ENCODE measurements at places on chromosomes 11 and 22.

DNA sequence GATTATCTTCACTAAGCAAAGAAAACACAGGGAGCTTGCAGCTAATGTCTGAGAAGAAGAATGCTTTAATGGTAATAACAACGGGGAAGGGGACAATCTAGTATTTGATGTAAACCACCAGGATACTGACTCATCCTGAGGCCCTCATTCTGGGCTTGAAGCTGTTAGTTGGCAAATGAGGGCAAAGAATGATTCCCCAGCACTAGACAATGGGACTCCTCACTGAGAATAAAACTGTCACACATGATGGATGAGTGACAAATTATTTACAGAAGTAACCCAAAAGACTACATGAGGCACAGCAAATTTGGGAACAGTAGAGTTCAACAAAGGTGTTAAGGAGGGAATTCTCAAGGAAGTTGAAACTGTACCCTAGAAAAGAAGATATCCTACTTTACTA, 76.3 kb downstream of the FAM168A start:
- no peak for DNase-seq

DNA sequence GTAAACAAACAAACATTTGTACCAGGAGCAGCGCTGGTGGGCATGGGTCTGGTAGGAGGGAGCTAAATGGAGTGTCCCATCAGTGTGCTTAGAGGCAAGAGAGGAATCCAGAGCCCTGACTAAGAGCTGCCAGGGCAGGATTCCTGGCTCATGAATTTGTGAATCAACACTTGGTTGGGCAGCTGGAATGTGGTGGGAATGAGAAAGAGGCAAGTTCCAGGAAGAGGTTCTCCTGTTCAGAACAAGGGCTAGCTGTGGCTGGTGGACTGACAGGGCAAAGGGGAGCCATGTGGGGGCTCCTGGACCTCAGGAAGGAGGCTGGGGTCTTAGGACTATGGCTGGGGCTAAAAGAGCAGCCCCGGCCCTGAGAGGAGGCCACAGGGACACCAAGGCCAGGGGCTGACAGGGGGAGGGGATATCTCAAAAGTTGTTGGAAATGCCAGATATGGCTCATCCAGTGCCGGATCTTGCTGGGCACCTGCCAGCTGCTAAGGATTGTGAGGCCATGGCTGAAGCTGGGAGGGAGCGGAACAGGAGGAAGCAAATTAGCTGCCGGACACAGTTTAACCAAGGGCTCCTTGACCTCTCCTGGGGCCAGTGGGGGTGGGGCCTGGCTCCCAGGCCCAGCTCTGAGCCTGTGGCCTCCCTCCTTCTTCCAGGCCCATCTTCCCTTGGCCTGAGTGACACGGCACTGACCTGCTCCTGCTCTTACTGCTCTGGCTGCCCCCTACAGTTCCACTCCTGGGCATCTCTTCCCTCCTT, 14.6 kb upstream of the P2RY6 start:
- no peak for DNase-seq

- DNase-seq: peak; percentile 28
Measured at GRCh38 chr22:32723643-32724042, 77.9 kb upstream of the TIMP3 start.

GRCh38 chr22:37631448-37632173, 7.9 kb upstream of the SH3BP1 start:
- DNase-seq: no peak

DNA sequence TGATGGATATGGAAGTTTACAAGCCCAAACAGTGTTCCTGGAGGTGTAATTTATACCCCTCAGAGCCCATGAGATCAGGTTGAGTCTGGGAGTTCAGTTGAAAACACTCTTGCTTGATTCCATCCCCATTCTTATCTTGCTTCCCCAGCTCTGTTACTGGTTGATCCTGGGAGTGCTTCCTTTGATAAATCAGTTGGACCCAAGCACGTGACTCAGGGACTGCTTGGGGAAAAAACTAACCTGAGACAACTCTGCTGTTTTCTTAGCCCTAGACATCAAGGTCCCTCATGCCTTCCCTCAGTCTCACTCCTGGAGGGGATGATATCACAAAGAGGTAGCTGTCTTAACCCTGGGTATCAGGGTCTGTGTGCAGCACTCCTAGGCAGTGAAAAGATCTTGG, 35.0 kb upstream of the SLC1A2 start:
- DNase-seq: no peak

DNA sequence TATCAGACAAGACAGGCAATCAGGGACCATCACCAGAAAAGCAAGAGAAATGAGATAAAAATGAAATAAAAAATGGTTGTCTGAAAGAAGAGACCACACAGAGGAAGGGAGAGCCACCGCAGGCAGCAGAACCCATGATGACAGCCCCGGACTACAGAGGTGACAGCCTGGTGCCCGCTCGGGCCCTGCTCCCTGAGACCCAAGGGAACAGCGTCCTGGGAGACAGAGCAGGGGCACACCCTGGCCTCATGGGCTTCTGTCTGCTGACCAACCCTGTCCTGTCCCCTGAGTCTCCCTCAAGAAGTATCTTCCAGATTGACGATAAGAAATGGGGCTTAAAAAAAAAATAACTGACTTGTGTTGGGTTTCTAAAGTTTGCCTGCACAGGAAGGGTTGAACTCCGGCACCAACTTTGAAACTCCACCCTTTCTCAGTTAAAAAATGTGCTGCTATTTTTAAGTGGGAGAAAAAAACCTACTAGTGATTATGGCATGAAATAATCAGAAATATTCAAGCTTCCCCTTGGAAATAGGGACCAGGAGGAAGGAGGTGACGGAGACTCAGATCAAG, 70.1 kb upstream of the TTLL12 start:
- DNase-seq: no peak

DNA sequence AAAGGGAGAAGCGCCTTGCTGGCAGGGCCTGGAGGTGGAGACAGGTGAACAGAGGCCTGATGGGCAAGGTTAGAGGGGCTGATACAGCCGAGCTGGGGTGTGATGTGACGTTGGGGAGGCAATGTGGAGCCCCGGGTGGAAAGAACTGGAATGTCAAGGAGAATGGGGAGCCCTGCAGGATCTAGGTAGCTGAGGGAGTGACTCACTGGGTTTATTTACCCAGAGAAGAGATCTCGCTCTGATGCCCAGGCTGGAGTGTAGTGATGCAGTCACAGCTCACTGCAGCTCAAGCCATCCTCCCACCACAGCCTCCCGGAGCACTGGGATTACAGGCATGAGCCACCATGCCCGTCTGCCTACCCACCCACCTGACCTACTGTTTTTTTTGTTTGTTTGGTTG, 1.9 kb upstream of the CYB5R3 start:
- DNase-seq: no peak

DNA sequence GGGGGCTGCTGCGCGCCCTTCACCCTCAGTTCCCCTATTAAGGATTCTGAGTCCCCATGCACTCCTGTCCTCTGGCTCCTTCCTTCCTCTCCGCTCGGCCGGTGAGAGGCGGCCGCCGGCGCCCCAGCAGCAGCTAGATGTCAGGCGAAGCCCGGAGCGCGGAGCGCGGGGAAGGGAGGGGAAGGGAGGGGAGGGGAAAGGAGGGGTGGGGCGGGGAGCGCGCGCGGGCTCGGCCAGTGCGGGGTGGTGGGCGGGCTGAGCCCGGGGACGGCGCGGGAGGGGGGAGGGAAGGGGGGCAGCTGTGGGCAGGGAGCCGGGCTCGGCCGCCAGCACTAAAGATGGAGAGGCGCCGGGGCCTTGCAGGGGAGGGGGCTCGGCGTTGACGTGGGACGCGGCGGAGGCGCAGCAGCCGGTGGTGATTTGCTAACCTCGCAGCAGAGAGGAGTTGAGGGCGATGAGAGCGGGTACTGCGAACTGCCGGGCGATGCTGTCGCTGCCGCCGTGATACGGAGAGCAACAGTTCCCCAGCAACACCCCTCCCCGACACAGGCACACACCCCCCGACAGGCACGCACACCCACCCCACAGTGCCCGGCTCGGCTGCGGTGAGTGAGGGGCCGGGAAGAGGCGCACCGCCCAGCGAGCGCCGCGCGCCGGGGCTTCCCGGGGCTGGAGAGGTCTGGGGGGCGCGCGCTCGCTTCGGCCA, at the start of gene ZBTB16:
ZBTB16 (plus strand) TSS at position 434 of the 706 bp plus-strand sequence. CDS start 3,590 bp downstream, outside the sequence.
- no peak for DNase-seq

GRCh38 chr22:48895336-48895735, 932.3 kb downstream of the BRD1 start:
- no peak for DNase-seq

DNA sequence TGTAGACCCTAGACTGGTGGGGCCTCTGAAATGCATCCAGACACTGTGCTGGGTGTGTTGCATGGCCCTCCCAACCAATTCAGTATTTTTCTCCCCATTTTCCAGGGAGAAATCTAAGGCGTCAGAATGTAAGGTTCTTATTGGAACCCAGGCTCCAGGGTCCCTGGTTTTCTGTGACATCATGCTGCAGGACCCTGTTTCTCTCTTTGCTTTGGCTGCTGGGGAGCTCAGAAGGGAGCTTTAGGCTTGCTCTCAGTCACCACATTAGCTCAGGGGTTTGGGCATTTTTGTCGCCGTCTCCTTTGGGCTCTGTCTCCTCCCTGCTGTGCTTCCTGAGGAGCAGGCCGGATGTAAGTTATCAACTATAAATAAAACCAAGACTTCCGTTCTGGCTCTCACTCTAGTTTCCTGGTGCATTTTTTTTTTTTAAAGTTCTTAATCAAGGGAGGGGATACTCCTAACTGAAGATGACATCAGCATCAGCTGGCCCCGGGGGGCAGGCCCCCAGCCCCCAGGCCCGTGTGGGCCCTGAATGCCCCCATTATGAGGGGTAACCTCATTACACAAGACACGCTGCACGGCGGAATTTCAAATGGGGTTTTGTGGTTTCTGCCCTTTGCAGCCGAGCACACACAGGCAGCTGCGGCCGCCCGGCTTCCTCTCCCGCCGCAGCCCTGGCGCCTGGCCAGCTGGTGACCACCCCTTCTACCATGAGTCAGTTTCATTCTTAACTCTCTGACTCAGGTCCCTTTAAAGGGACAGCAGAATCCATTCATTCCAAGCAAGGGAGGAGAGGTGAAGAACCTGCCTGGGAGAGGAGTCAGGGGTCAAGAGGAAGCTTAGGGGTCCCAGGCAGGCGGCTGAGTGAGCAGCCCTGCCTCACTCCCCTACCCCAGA, 3.2 kb downstream of the MYEOV start:
- DNase-seq: peak; percentile 78

DNA sequence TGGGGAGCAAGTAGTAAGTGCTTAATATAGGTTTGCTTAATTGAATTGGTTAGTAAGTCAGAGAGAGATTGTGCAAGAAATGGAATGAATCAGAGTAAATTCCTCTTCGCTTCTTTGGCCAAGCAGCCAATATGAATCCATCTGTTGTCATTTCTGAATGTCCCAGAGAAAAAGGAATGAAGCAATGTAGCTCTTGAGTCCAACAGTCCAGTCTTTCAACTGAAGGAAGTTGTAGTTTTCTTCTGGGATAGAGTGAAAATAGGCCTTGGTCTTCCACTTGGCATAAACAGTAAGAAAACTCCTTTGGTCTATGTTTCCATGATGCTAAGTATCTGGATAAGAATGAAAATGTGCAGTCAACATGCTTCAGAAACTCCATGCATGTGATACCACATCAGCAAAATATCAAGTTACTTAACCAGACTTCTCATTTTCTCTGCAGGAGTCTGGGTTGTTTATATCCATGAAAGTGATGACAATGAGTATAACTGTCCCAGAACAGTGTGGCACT, 1.8 kb upstream of the FIBIN start:
- no peak for DNase-seq

DNA sequence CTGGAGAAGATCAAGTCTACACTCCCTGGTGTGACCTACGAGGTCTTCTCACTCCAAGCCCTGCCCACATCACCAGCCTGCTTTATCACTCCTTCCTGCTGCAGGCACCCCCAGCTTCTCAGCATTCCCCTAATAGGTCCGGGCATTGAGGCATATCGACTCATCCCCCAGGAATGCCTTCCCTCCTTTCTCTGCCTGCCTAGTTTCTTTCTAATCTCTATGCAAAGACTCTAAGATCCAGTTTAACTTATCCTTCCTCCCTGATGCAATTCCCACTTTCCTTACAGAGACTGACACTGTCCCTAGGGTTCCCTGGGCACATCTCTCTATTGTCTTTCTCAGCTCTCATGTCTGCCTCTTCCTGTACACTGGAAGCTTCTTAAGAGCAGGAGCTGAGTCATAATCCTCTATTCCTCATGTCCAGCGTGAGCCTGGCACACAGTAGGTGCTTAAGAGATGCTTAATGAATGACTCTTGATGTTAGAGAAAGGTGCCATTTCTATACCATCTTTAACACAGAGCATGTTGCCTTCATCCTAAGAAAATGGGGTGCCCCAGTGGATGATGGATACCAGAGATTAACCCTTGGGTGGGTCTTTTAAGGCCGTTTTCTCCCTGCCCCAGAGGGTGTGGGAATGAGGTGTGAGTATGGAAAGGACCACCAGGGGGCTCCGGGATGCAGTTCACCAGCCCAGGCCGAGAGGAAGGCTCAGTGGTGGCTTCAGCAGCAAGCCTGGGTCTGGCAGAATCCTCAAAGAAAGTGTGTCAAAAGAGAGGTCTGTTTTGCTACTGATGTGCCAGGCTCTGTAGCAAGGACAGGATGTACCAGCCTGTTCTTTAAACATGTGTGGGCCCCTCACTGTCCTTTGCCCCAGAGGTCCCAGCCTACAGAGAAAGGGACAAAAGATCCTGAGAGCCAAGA, 34.7 kb downstream of the PARVA start:
- peak; percentile 21 for DNase-seq

DNA sequence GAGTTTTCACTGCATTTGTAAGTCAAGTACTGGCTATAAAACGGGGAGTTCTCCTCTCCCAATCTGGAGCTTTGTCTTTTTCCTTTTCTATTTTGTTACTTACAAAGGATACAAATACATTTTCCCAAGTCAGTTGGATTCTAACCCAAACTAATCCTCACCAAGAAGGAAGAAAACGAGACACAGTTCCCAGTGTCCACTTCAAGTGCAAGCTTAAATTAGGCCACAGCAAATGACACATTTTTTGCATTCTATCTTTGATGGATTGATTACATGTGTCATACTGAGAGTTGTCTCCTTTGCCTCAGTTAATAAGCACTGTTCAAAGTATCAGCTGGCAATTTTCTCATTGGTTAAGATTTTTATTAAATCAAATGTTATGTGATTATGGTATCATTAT, 296.7 kb upstream of the ANO5 start:
- no peak for DNase-seq

- no peak for DNase-seq
Measured at GRCh38 chr11:125637840-125638239, 12.9 kb downstream of the CHEK1 start.

DNA sequence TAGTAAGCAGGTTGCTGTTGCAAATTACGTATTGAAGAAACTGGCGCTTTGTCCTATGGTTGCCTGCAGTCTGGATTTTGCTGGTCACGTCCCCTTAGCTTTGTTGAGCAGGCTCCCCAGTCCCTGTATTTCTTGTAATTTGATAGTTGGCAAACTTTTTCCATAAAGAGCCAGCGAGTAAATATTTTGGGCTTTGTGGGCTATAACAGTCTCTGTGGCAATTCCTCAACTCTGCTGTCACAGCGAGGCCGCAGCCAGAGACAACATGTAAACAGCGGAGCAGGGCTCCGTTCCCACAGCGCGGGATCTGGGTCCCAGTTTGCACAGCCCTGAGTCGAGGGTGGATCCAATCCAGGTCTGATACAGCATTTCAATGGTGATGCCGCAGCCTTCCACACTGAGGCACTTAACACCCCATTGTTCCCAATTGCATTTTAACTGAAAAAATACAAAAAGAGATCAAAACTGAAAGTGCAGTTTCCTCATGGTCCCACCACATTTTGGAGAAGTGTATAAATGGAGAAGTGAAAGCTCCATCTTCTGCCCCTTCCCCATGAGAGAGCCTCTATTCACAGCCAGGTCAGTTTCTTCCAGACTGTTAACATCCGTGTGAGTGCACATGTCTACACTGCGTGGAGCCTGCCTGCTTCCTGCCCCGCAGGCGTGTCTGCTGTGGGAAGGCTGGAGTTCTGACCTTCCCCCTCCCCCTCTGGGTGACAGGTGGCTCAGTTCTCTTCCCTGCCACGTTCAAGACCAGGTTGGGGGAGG, 89.1 kb downstream of the RPS6KA4 start:
- no peak for DNase-seq
